Right renal pelvis (tissue), 4 donors: ENCODE measurements at places on chromosomes 16 and 17. TPM values are rescaled to one million over a fixed set of nuclear protein-coding genes. Genes with fewer than 3 reads are reported as not detected.

CASKIN1 gene
- polyA plus RNA-seq = 1.6 TPM

COL1A1 gene
- polyA plus RNA-seq = 754 TPM

ALOX15 gene
- 0.22 TPM for polyA plus RNA-seq

LGALS9B gene
- polyA plus RNA-seq = not detected

KRT26 gene
- not detected for polyA plus RNA-seq

EFNB3 gene
- 22.6 TPM for polyA plus RNA-seq

ACSM2B gene
- 95.4 TPM for polyA plus RNA-seq

CCDC78 gene
- polyA plus RNA-seq = 3.6 TPM

SCIMP gene
- 1.4 TPM for polyA plus RNA-seq

FOXL1 gene
- 21.5 TPM for polyA plus RNA-seq

ACSM2A gene
- polyA plus RNA-seq = 76.3 TPM

- DNase-seq = no peak
These were observed 47.3 kb downstream of the TTC19 start for GRCh38 chr17:16046966-16047365.

DNA sequence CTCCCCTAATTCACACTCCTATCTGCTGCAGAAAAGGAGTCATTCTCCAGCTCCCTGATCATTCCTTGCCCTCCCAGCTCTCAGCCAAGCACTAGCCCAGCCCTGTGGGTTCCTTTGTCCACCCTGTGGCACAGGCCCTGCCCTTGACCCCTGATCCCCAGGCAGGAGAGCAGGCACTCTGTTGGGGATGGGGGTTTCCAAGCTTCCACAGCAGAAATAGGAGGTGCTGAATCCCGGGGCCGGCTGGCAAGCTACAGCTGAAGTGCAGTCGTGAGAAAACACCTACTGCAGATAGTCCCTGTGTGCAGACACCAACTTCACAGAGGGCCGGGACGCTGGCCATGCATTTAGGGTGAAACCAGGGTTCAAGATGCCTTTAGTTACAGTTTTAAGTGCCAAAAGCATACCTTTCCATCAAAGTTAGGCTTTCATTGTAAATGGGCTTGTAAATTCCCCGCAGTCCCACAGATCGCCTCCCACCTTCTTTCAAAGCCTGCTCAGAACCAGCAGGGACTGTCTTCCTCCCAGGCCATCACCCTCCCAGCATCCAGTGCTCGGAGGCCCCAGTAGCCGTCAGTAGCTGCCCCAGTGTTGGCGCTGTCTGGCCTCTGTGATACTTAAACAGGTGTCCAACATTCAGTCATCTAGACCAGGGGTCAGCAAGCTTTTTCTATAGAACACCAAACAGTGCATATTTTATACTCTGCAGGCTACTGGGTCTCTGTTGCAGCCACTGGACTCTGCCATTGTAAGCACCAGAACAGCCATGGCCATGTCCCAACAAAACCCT lies 10.6 kb downstream of the CPSF4L start:
- no peak for DNase-seq

DNA sequence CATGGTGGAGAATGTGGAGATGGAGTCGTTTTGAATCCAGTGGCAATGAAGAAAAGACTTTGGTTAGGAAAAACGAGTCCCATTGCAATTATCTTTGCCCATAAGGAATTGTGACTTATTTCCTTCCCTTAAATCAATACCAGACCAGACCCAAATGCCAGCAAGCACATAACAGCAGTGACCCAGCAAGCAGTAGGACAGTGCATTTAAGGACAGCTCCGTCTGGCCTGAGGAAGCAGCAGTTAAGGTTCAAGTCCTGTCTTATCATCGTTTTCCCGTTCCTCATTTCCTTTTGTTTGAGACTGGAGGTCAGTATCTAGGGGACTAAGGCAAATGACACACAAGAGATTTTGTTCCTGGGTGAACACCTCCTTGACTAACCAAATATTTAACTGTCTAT lies 74.6 kb upstream of the FAM20A start:
- DNase-seq = no peak

DNA sequence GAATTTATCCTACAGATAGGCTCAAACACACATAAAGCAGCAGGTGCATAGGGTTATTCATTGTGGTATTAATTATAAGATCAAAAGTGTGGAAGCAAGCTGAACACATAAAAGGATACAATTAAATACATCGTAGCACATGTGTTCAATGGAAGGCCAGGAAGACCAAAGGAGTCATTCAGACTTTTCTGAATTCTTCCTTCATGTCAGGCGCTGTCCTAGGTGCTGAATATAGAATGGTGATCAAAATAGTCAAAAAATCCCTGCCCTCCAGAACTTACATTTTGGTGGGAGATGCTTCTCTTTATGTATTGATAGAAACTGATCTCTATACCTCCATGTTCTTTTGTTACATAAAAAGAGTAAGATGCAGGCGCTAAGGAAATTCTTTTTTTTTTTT lies 439.0 kb upstream of the ASIC2 start:
- DNase-seq = peak; percentile 18

- no peak for DNase-seq
These were observed 83.2 kb downstream of the SPECC1 start for GRCh38 chr17:20092261-20092867.

DNA sequence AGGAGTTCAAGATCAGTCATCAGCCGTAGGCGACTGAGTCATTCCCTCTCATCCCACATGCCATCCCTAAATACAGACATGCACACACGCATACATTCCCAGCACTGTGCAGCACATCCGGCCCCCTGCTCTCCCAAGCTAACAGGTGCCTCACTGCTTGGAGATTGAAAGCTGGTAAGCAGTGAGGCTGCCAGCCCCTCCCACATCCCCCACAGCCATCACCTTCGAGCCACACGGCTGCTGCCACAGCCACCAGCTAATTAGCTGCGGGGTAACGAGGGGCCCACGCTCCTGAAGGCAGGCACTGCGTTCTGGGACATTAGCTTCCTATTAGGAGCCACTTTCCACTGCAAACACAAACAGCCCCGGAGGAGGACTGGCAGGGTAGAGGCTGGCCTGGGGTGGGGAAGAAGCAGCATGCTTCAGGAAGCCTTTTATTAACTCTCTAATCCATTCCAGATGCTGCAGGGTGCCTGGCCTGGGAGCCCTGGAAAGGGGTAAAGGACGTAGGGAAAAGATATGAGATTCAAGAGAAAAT lies 179.6 kb downstream of the CCT6B start:
- DNase-seq = no peak

DNA sequence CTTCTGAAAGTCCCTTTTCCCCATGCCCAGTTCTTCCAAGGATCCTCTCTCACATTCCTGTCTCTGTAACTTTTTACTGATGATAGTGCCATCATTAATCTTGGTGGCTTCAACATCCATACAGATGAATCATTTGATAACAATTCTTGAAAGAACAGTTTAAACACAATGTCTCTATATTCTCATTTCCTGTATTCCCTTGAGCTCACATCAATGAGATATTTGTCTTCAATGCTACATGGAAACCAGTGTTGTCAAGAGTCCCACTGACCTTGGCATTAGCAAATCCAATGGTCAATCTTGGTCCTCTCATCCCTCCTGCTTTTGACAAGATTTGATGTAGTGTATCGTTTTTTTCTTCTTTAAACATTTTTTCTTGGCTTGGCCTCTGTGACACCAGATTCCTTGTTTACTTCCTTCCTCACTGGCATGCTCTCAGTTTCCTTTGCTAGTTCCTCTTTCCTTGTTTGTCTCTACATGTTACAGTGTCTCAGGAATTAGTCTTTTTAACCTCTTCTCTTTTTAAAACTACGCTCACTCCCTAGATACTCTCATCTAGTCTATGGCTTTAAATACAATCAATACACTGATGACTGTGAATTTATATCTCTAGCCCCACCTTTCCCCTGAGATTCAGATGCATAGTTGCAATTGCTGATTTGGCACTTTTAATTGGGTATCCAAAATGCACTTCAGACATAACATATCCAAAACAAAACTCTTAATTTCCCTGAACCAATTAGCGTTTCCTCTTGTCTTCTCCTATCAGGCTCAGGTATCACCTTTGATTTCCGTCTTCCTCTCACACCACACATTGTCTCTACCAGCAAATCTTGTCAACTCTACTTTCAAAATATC lies 134.0 kb downstream of the MYO1D start:
- DNase-seq = no peak

GRCh38 chr17:76124582-76125390 lies 16.3 kb downstream of the FOXJ1 start:
- DNase-seq = no peak

DNA sequence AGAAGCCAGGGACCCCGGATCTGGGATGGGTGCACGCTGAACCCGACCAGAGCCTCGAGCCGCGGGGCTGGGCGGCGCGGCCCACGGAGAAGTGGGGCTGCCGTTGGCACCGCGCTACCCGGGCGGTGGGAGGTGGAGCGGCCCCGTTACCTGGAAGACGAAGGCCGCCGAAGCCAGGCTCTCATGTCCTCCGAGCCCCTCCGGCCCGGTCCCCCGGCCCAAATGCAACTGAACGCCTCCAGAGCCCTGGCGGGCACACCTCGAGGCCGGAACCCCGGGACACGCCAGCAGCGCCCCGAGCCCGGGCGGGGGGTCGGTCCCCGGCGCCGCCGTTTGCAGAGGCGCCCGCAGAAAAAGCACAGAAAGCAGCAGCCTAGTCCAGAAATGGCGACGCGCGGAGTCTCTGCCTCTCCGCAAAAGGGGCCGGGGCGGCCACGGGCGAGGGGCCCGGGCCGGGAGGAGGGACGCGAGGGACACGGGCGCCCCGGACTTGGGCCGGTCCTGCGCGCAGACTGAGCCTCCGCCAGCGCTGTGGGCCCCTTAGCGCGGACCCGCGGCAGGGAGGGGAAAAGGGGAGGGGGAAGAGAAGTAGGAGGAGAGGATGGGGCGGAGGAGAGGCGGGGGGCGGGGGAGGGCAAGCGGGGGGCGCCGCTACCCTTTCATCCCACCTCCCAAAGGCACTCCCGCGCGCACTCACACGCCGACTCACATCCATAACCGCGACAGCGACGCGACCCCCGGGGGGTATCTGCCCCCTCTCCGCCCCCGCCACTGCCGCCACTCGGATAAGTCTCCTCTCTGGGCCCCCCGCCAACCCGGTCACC lies 1.4 kb downstream of the AXIN2 start:
- no peak for DNase-seq

DNA sequence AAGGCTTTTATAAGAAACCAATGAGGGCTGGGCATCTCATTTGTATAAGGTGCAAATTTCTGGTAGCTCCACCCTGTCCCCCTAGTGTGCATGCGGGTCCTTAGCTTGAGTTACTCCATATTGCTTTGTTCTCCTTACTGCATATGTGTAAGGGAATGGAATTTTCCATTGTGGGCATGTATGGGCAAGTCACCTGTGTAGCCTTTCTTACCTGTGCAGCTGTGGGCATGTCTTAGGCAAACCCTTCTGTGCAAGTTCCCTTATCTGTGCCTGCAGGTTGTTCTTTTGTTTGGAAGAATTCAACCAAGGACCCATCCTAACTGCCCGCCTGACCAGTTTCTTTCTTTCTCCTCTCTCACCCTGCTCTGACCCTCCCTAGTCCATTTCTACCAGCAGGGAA lies 122.8 kb upstream of the HS3ST4 start:
- no peak for DNase-seq

- no peak for DNase-seq
These were observed 67.6 kb downstream of the ASIC2 start for GRCh38 chr17:33225509-33225908.

- no peak for DNase-seq
These were observed 492.0 kb upstream of the ERCC4 start for GRCh38 chr16:13427943-13428342.

DNA sequence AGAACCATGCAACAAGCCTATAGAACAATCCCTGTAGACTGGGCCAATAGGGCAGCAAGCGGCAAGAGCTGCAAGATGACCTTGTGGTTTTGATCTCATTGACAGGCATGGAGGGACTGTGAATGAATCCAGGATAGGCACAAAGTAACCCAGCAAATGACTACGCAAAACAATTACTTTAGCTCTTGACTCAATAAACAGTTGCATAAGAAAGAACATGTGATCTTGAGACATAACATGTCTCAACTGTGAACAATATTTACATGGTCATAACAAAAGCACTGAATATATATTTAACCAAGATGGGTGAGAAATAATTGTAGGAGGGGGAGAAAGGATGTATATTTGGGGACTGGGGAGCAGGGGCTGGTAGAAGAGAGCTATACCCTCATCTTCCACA lies 313.7 kb upstream of the CDH5 start:
- no peak for DNase-seq

DNA sequence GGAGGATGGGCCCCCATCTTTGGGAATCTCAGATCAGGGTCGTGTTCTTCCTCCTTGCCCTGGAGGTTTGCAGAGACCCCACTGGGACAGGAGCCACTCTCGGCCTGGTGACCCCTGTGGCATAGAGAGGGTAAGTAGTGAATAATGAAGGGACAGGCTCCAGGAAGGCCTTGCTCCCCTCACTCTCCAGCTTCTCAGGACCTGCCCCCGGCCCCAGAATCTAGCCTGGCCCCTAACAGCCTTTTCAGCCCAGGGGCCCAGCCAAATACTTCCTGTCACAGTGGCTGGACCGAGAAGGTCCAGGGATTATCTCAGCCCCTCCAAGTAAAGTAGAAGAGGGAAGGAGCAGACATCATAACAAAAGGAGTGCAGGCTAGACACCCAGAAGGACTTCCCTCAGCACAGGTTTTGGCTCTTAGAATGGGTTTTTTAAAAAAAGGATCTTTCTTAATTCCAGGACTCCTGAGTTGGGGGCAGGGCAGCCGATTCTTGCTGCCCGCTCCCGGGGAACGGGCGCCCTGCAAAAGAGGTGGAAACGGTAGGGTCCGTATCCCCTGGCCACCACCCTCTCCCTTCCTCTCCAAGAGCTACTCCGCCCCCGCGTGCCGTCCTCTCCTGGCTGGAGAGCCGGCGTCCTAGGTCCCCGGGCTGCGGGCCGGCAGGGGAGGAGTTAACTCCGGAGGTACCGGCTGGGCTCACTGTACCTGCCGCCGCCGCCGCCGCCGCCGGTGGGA lies 559 bp upstream of the NXPH3 start:
- DNase-seq = no peak

- DNase-seq = no peak
These were observed 302.8 kb downstream of the SLC39A11 start for GRCh38 chr17:72789711-72790110.

GRCh38 chr17:44331249-44331760 lies 6.7 kb upstream of the SLC25A39 start:
- DNase-seq = no peak

- DNase-seq = no peak
These were observed 1.2 kb downstream of the THAP11 start for GRCh38 chr16:67843343-67843765.

GRCh38 chr17:58487589-58488427 lies at the start of gene HSF5:
Gene HSF5, minus strand, starts transcription at chr17:58488408. Its CDS starts 134 bp downstream, at chr17:58488274.
- peak; percentile 33 for DNase-seq

GRCh38 chr16:24988593-24989338 lies 26.4 kb downstream of the ARHGAP17 start:
- DNase-seq = no peak

GRCh38 chr16:70790815-70791214 lies 10.1 kb downstream of the VAC14 start:
- no peak for DNase-seq

DNA sequence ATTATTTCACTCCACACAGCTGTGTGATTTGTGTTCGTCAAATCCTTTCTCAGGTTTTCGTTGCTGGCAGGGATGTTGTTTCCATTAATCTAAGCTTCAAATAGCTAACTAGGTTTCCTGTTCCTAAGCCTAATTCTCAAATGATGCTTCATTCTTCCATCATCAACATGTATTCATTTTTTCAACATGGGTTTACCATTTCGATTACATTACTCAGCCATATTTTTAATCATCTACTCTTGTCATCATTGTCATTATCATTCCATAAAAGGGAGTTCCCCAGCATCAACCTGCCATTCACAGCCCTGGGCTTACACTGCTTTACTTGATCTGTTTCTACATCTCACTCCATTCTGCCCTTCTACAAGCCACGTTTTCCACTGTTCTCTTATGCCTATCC lies 33.3 kb upstream of the ANKFN1 start:
- no peak for DNase-seq
